NAMALWA (cell line): ENCODE measurements at places on chromosomes 3 and 15.

GRCh38 chr3:58568572-58569286, 8.5 kb downstream of the FAM107A start:
- DNase-seq: peak; percentile 53

DNA sequence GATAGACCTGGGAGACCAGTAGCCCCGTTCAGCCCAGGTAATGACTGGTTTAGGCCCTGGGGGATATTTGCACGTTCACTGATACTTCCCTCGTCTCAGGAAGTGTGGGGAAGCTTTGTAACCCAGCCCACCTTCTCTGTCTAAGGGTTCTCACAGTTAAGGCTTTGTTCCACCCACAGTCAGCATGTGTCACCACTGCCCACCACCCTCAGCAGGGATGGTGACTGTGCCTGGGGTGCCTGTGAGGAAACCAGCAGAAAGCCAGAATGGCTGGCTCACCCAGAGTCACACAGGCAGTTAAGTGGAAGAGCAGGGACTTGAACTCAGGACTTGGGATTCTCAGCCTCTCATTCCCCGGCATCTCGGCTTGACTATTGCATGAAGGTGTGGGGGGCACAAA, 5.2 kb downstream of the KBTBD13 start:
- DNase-seq: no peak

GRCh38 chr3:38834717-38835116, 18.7 kb upstream of the SCN10A start:
- DNase-seq: no peak

DNA sequence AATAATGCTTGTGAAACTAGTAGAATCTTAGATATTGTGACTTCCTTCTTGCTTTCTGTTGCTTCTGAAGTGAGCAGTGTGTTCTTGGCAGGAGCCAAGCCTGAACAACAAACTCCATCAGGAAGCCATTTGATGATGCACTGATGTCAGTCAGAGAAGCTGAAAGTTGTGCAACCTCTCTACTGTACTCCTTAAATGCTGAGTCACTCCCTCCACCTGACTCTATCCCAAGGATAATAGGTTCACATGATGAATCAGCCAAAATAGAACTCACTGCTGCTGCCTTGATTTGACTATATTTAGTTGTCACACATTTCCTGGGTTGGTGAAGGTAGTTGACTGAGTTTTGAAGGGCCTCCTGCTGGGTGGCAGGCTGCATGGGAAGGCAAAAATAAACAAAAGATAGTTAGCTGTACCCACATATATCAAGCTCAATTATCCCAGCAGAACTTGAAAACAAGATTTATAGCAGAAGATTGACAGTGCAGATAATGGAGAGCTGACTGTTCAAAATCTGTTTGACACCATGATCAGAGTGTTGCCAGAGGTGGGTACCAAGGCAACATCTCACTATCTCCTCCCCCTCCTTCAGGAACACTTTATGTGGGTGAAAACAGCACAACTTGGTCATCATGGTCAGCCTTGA, 328.4 kb upstream of the DPH6 start:
- DNase-seq: no peak
